Activated naive CD4-positive, alpha-beta T cell (primary cell): ENCODE measurements at places on chromosomes 2 and 18.

GRCh38 chr2:189633392-189633811, 27.9 kb upstream of the ASNSD1 start:
- DNase-seq, result no peak

DNA sequence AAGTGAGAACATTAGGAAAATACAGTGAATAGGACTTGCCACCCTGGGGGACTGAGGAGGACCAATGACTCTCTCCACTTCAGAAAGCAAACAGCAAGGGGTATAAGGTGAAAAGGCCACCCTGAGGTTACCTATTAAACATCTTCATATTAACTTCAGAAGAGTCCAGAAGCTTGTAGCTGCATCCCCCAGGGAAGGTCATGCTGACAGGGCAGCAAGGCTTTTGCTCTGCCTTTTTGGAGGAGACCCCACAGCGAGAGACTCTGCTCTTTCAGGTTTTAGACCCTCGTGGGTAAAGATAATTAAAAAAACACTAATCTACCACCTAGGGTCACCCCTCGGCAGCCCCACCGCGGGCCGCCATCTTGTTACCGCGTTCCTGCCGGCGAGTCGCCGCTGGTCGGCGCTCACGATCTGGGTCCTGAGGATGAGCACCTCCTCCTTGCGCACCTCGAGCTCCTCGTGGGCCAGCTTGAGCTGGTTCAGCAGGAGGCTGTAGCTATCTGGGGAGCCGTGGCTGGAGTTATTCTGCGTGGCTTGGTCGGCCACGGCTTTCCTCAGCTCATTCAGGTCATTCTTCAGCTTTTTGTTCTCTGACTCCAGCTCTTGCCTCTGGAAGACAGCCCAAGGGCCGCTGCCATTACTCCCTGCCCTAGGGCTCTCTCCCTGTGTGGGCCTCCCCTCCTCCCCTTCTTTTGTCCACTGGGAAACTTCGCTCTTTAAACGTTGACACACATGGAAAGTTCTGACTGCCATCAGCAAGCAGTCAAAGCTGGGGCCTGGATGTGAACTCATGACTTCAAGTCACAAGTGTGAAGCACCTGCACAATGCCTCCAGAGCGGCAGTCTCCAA, 50.7 kb upstream of the ACAA2 start:
- no peak for DNase-seq

DNA sequence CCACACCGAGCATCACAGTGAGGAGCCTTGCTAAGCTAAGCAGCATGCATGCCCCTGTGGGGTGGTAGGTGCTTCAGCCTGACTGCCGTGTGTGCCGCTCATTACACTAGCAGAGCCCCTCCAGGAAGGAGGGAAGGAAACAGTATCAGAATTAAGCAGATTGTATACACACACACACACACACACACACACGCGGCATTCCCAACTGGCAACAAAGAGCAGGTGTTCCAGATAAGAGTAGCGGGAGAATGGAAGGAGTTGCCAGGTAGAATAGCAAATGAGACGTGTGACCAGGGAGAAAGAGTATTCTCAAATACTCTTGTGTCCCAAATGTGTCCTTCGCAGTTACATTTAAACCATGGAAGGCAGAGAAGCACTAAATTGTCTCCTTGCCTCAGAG, 47.6 kb upstream of the TTC39C start:
- DNase-seq, result no peak

DNA sequence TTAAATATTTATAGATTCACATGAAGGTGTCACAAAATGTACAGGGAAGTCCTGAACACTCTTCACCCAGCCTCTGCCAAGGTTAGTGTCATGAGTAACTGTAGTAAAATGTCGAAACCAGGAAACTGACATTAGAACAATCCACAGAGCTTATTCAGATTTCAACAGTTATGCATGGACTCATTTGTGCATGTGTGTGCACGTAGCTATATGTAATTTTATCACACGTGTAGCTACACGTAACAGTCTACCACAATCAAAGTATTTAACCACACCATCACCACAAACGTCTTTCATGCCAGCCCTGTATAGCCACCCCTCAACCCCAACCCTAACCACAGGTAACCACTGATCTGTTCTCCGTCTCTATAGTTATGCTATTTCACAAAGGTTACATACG, 211.7 kb upstream of the REV1 start:
- no peak for DNase-seq

DNA sequence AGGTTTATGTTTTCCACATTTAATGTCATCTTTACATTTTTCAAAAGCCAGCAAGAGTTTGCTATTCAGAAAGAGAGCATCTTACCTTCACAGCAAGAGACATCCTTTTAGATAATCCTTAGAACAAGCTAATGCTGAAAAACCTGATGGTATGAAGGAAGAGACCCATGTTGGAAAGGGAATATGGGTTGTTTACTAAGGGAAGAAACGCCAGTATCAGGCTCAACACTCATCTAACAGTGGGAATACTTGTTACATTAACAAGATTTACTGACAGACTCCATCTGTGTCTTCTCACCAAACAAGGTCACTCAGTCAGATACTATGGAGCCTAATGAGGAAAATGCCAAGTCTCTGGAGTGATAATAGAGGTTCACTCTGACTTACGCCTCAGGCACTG, 1474.1 kb upstream of the SLC39A10 start:
- DNase-seq, result no peak

DNA sequence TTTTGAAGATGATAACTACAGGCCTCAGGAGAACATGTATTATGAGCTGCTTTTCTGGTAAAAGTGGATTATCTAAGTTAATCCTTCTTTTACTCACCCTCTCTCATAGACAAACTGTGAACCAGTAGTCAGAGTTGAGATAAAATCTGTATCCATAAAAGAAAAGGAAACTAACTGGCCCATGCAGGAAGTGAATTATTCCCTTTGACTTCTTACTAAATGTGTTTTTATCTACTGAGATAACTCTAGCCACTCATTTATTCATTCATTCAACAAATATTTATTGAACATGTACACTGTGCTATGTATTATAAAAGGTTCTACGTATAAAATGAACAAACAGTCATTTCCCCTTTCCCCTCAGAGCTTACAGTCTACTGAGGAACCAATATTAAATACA, 10.0 kb downstream of the WDR35 start:
- DNase-seq, result no peak

- no peak for DNase-seq
Observed at GRCh38 chr2:88808083-88808482, 116.6 kb downstream of the RPIA start.

DNA sequence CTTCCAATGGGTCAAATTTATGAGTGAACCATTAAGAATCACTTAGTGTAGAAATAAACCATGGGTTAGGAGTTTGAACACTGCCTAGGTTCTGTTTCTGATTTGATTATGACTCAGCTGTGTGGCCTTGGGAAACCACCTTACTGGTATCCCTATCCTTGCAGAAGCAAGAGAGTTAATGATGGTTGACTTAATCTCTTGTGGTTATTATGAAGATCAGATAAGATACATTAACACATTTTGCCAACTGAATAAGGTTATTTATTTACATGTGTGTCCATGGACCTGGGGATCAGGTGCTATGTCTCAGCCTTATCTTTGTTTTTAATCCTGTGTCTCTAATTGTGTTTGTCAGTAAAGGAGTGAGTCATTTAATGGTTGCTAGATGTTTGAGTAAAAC, 5.4 kb upstream of the KCNJ13 start:
- no peak for DNase-seq

DNA sequence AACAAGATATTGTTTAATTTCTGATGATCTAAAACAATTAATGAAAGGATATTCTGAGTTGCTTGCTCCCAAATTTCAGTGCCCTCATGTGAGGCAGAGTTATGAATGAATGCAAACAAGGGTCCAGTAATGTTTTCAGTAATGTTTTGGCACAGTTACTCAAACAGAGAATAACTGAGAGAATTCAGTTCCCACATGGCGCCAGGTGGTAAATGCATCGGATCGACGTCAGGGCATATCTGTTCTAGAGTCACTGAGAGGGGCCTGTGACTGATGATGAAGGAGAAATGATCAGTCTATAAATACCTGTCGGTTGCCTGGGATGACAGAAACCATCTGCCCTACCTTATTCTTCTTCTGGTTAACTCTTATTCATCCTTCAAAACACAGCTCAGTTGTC, 81.4 kb downstream of the KCNS3 start:
- DNase-seq, result no peak

DNA sequence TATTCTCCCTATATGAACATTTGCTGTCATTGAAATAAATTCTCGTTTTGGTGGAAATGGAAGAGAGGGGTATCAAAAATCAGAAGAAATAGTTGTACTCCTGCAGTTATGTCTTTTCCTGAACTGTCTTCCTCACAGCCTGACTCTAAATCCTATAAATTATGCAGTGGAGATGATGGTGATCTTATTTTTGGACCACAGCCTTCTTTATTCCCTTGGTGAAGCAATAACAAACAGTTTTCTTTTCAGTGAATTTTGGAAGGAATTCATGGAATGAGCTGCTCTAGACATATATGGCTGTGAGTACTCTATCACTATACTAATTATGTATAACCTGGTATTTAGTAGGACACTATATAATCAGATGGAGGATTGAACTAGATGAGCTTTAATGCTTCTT, 1.7 kb upstream of the SLC25A12 start:
- no peak for DNase-seq

DNA sequence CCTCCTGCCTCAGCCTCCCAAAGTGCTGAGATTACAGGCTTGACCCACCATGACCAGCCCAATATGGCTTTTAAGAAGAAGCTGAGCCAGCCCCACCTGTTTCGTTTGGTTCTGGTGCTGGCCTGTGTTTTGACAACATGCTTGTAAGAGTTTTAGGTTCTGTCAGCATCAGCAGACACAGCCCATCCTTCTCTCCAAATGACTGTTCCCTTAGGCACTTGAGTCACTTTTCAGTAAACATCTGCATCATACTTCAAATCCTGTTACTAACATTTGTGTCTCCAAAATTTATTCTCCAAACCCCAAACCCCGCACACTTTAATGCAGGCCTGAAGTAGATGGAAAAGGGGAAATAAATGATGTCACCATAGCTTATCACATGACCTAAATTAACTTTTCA, 1118.5 kb downstream of the TSN start:
- no peak for DNase-seq

DNA sequence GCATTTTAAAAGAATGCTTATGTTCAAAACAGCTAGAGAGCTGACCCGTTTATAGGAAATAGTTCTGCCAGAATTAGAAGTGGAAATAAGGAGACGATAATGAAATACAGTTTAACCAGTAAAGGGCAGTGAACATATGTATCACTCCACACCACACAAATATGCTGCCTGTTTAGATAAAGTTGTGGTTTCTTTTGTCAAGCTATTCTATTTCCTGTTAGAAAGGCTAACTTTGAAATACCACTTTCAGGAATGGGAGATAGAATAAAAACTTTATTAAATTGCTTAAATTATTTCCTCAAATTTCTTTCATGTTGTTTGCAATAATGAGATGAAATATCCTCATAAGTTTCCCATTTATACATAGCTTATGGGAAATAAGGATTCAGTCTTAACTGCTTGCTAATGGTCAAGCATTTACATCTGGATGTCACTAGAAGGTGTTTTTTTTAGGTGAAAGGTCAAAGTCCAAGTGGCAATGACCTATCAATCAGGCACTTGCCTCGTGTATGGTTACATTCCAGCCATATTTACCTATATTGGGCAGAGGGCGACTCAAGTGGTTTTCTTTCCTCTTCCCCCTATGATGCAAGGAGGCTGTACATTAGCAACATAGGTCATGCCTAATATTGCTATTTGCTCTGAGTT, 148.9 kb downstream of the ZEB2 start:
- DNase-seq, result no peak

DNA sequence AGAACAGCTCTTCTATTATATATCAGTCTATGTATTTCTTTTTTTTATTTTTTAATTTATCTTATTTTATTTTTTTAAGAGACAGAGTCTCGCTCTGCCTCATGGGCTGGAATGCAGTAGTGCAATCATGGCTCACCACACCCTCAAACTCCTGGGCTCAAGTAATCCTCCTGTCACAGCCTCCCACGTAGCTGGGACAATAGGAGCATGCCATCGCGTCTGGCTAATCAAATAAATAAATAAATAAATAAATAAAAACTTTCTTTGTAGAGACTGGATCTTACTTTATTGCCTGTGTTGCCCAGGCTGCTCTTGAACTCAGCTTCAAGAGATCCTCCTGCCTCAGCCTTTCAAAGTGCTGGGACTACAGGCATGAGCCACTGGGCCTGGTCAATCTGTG, 117.0 kb downstream of the RBMS1 start:
- DNase-seq, result no peak

DNA sequence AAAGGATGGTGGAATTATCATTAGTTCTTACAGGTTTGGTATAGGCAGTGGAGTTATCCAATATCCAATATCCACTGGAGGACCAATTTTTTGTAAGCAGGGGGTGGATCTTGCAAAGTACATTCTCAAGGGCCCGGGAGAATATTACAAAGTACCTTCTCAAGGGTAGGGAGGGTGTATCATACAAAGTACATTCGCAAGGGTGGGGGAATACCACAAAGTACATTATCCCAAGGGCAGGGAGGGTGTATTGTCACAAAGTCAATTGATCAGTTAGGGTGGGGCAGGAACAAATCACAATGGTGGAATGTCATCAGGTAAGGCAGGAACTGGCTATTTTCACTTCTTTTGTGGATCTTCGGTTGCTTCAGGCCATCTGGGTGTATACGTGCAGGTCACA, 55.3 kb upstream of the TMEM87B start:
- no peak for DNase-seq

GRCh38 chr18:75108579-75109318, 100.2 kb downstream of the PTGR3 start:
- no peak for DNase-seq

GRCh38 chr2:16493788-16494187, 171.8 kb downstream of the CYRIA start:
- no peak for DNase-seq

GRCh38 chr2:241999184-241999583, 129.7 kb downstream of the RTP5 start:
- DNase-seq, result no peak

DNA sequence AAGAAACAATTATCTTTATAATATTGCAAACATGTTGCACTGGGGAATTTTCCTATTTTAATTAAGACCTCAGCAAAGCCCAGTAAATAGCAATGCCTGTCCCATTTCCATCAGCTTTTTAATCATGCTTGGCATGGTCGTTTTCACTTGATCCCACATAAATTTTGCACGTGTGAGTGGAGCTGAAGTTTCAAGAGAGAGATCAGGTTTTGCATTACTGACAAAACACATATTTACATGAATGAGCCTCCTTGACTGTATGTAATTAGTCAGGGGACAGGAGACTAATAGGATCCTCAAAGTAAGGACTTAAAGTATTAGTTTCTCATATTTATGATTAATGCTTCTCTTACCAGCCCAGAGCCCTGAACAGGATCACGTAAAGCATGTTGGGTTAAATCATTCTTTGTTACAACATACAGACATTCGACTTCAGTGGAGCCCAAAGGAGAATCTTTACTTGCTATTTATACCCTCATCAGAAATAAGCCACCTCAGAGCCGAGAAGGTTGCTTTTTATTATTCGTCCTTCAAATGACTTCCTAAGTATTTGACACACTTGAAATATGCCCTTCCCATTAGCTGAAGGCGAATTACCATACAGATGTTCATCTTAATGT, 711.3 kb downstream of the GALR1 start:
- DNase-seq, result no peak
